Nephron progenitor cell (in vitro differentiated cells): ENCODE measurements at places on chromosomes 12 and 14.
A peak's percentile ranks its signal among the peaks of the same experiment; 100 is the strongest.

- DNase-seq, result no peak
Observed at GRCh38 chr12:13196130-13196921, at the start of gene EMP1. Gene EMP1 (plus strand): TSS chr12:13196726. CDS start chr12:13211511, 14,785 bp downstream.

DNA sequence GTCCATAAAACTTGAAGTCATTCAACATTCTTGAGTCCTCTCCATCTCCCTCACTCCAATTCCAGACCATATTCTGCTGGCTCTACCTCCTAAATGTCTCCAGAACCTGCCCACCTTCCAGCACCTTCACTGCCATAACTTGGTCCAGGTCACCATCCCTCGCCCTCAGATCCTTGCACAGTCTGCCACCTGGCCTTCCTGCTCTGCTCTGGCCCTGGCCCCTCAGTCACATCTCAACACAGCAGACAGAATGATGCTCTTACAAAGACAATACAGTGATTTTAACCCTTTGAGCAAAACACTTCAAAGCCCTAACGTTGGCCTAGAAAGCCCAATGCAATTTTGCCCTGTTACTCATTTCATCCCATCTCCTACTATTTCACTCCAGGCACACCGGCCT is 81.8 kb upstream of the PDZRN4 start:
- no peak for DNase-seq

GRCh38 chr12:82842480-82842879 is 155.8 kb downstream of the TMTC2 start:
- no peak for DNase-seq

GRCh38 chr12:31737345-31737744 is 8.5 kb upstream of the AMN1 start:
- no peak for DNase-seq

DNA sequence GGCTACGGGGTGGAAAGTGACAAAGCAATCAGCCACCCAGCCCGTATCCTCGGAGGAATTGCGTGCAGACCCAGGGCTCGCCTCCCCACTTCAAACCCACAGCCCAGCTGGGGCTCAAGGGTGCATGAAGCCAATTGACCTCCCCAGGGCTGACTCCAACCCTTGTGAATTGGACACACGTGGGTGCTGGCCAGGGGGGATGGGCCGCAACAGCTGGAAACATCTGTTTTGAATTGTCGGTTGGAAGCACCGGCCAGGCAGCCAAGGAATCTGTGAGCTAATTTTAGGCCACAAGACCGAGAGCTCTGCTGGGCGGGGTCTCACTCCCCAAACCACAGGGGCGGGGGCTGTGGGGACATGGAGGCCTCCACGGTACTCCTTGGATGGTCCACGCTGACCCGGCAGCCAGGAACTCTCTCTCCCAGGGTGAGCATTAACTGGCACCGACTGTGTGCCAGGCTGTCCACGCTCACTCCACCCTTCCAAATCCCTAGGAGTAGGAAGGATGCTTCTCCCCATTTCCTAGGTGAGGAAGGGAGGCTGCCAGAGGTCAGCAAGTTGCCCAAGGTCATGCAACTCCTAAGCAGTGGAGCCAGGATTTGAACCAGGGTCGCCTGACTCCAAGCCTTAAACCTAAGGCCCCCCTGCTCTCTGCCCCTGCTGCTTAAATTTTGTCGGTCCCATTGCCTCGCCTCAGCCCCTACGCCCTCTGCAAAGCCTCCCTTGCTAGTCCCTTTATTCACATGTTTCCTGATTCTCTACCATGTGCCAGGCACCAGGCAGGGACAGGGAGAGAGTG is 11.9 kb upstream of the TMEM119 start:
- no peak for DNase-seq

- DNase-seq, result peak; percentile 49
Observed at GRCh38 chr14:88326352-88327103, 3.5 kb upstream of the KCNK10 start.

- DNase-seq, result no peak
Observed at GRCh38 chr12:119770146-119770545, 102.2 kb downstream of the PRKAB1 start.

DNA sequence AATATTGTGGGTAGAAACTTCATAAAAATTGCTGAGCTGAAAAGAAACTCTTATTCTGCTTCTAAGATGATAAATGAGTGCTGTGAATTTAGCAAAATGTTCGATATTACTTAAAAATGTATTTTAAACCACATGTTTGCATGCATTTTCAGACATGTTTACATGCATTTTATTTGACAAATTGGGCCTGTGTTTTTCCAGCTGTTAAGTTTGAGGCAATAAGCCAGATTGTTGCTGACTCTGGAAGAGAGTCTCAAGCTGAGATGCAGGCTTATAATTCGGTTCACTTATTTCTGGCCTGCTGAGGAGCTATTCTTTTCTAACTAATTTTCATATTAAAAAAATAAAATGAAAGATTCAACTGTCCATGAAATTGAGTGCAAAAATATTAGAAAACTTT is 110.1 kb downstream of the SYNE2 start:
- no peak for DNase-seq

DNA sequence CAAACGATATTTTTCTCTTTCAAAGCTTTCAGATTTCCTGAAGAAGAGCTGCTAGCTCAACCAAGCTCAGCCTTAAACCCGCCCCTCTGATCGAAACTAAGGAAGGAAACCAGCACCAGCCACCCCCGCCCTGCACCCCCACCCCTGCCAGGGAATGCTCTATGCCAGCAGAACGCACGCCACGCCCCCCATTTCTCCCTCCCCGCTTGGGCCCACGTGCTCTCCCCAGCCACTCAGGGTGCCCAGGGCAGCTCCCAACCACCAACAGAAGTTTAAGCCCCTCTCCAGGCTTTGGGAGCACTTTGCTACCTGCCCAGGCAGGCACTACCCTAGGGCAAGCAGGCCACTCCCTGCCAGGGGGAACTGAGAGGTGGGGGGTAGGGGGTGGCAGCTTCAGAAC is 18.8 kb upstream of the KRT78 start:
- DNase-seq, result no peak

DNA sequence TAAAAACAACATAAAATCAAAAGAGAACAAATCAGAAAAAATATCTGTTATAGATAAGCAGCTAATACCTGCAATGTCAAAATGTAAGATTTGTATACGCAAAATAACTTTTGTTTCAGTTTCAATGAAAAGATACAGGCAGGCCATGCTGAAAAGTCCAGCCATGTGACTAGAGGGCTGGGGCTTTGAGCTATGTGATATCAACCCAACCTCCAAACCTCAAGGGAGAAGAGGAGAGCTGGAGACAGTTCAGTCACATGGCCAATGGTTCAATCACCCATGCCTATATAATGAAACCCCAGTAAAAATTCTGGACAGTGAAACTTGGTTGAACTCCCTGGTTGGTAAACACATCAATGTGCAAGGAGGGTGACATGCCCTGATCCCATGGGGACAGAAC is 5.3 kb downstream of the COX16 start:
- no peak for DNase-seq

- DNase-seq, result no peak
Observed at GRCh38 chr12:92186038-92186470, 40.4 kb upstream of the BTG1 start.

GRCh38 chr12:94831081-94831751 is 172.3 kb downstream of the NDUFA12 start:
- no peak for DNase-seq

DNA sequence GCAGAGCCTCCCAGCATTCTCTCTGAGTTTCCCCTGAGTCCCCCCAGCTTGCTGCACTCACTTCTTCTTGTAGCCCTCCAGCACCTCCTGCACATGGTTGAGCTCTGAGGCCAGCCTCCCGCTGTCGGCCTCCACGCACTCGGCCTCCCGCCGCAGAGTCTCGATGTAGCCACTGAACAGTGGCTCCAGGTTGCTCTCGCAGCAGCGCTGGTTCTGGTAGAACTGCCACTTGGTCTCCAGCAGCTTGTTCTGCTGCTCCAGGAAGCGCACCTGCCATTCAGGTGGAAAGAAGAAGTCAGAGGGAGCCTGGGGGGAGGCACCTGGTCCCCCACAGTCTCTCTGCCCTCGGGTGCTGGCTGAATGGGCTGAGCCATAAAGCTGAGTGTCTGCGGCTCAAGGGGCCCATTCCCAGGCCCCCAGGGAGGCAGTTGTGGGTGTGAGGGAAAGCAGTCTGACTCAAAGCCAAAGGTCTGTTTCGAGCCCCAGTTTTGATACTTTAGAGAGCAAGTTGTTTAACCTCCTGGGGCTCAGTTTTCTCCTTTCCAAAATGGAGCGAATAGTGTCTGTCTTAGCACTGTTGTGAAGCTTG is 2.3 kb downstream of the KRT85 start:
- no peak for DNase-seq

DNA sequence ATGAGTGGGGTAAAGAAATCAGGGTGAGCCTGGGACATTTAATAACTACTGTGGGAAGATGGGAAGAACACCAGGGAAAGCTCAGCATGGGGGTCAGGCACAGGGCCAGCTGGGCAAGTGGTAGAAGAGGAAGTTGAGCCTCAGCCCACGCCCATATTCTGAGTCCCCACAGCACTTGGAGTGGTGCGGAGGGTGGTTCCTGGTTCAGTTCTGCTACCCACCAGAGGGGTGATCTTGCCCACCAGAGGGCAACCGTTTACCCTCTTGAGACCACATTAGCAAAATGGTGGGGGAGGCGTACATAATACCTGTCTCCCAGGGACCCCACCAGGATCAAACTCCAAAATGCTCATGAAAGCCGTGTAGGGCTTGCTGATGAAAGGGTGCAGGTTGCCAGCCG is 16.8 kb upstream of the ANKRD33 start:
- no peak for DNase-seq

DNA sequence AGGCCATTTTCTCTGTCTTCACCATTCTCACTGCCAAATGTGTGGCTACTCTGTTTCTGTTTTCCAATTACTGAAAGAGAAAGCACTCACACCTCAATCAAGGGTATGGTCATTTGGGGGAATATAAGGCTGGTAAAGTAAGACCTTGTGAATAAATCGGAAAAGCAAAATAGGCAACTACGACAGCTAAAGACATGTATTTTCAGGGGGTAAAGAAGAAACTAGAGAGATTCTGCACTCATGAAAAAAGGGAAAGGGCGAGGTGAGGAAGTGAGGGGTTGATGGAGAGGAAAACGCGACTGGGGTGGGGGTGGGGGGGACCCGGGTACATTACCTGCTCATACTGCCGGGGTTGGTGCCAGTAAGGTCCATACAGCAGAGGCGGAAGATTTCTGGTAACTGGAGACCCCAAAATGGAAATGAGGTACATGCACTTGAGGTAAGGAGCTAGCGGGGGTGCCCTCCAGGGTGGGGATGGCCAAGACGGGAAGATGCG is 19.3 kb downstream of the CHD8 start:
- no peak for DNase-seq

GRCh38 chr14:21509432-21510143 is 1.6 kb downstream of the METTL3 start:
- DNase-seq, result no peak

DNA sequence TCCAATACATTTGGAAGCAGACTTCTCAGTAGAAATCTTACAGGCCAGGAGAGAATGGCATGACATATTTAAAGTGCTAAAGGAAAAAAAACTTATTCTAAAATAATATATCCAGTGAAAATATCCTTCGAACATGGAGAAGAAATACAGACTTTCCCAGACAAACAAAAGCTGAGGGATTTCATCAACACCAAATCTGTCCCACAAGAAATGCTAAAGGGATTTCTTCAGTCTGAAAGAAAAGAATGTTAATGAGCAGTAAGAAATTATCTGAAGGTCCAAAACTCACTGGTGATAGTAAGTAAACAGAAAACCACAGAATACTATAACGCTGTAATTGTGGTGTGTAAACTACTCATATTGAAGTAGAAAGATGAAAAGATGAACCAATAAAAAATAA is 103.9 kb downstream of the INSM2 start:
- no peak for DNase-seq

DNA sequence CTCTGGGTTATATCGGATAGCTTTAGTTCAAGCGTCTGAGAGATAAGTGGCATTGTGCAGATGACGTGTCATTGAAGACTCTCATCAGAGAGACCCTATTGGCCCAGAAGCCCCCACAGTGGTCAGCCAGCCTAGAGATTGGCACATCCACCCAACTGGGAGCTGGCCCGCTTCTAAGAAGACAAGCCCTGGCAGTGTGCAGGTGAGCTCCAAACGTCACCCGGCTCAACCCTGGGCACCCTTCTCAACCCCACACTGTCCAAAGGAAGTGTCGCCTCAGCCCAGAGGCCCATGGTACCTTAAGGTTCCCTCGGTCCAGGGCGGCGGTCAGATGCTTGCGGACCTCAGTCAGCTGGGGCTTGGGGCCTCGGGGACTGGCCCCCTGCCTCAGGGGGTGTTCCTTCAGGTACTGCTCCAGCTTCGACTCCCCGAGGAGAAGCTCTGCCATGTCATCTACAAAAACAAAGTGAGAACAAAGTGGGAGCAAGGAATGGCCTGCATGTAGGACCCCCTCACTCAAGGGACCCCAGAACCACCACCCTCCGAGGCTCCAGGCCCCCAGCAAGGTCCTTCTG is 30.3 kb downstream of the TTC7B start:
- no peak for DNase-seq

- peak; percentile 17 for DNase-seq
Observed at GRCh38 chr12:131471271-131471905, 239.5 kb upstream of the SFSWAP start.

- DNase-seq, result no peak
Observed at GRCh38 chr12:132949936-132950837, 5.9 kb downstream of the ZNF605 start.

- DNase-seq, result no peak
Observed at GRCh38 chr12:109767456-109767855, 53.8 kb downstream of the FAM222A start.

- DNase-seq, result no peak
Observed at GRCh38 chr12:49187184-49187583, 1.7 kb downstream of the TUBA1A start.

DNA sequence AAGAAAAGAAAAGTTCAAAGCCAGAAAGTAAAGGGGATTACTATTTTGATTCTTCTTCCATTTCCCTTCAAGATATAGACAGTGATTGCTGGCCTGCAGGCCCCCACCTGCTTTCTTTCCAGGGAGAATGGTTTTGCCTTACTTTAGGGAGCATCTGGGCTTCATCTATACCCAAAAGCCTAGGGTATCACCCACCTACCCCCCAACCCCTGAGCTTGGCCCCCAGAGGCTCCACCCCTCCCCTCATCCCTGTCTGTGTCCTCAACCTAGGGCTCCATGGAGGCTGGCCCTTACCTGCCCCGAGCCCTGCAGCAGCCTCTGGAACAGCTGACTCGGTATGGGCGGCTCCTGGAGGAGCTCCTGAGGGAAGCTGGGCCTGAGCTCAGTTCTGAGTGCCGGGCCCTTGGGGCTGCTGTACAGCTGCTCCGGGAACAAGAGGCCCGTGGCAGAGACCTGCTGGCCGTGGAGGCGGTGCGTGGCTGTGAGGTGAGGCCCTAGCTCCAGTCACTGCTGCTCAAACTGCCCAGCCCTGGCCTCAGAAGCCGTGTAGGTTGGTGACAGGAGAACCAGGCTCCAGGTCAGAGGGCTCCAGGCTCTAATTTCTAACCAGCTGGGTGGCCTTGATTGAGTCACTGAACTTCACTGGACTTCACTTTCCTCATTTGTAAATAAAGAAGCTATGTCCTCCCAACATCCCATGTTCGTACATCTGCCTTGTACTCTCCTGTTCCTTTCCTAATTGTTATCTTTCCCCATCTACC is 13.6 kb downstream of the ARHGEF40 start:
- no peak for DNase-seq
